ENCODE measurements at places on chromosomes 4 and X.

DNA sequence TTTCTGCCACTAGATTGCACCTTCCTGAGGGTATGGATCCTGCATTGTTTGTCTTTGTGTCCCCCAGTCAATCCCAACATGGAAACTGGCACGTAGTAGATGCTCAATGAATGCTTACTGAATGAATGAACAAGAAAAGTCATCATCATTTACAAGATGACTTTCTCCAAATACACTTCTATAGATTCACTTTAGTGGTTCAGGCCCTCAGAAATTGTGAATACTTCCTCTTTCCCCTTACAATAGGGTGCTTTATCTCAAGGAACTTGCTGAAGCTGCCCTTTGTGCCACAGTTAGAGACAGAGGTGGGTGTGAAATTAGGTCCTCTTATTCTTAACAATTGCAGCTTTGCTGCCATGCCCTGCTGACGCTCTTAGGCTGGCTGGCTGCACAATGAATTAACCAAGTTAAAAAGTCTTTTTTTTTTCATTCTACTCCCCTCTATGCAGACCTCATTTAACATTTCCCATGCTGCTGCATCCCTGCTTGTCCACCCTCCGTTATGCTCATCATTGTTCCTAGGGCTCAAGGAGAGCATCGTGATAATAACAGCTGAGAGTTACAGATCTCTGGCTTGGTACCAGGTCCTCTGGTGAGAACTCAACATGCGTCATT is 108.0 kb upstream of the ZNF518B start:
- no peak for DNase-seq

GRCh38 chr4:125097729-125098128 is 217.0 kb upstream of the FAT4 start:
- DNase-seq, result no peak

DNA sequence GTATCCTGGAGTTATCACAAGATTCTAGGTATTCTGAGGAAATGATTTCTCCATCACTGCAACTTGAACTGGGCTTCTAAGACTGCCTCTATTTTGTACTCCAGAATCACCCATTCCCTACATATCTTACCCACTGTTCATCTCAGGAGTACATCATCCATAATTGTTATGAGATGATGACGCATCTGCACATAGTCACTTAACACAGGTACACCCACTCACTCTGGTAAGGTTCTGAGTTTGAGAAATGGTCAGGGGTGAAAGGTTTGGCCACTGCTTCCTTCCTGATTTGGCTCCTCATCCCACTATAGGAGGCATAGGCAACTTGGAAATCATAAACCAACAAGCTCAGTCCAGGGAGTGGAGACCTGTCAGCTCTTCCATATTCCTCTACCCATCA is 143.9 kb downstream of the GLRA2 start:
- DNase-seq, result no peak

- no peak for DNase-seq
Measured at GRCh38 chr4:94304365-94304971, 38.2 kb downstream of the HPGDS start.
